ENCODE measurements at places on chromosomes 1 and 21.

GRCh38 chr1:70090875-70091274, 114.5 kb downstream of the LRRC40 start:
- no peak for DNase-seq

GRCh38 chr1:185570962-185571361, 163.2 kb upstream of the HMCN1 start:
- no peak for DNase-seq

DNA sequence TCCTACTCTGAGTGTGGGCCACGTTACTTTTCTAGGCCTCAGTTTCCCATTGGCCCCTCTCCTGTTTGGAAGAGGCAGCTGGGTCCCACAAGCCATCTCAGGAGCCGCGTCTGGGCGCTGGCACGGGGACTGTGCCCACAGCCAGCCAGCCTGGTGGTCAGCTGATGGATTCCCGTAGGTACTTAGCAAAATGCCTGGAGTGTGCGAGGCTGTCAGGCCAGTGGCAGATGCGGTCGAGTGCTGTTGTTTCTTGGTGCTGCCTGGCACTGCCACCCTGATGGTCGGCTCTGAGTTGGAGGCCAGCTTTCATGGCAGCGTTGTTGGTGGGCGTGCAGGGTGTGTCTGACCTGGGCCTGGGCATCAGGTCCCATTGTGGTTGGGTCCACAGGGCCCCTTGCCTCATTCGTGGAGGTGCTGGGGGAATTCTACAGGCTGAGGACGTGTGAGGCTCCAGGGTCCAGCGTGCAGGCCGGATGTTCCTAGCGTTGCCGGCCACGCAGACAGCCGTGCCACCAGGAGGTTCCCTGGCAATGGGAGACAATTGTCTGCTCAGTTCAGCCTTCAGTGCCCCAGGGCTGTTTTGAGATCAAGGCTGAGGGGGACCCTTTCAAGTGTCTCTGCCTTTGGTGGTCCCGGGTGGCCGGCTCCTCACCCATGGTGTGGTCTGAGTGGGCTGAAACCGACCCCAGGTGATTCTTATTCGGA, 20.9 kb downstream of the SKI start:
- DNase-seq: no peak

- DNase-seq: no peak
Measured at GRCh38 chr1:82762829-82763532, 962.2 kb downstream of the ADGRL2 start.

DNA sequence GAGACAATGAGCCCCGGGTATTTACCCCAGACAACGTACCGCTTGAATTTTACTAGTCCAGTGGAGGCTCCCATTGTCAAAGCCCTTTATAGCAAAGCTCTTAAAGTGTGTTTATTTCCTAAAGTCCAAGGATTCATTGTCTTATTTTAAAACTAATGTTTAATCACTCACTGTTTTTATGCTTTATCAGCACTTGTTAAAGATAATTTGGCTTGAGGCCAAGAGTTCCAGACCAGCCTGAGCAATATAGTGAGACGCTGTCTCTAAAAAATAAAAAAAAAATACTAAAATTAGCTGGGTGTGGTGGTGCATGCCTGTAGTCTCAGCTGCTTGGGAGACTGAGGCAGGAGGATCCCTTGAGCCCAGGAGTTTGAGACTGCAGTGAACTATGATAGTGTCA, 202.8 kb downstream of the RYR2 start:
- DNase-seq: no peak

DNA sequence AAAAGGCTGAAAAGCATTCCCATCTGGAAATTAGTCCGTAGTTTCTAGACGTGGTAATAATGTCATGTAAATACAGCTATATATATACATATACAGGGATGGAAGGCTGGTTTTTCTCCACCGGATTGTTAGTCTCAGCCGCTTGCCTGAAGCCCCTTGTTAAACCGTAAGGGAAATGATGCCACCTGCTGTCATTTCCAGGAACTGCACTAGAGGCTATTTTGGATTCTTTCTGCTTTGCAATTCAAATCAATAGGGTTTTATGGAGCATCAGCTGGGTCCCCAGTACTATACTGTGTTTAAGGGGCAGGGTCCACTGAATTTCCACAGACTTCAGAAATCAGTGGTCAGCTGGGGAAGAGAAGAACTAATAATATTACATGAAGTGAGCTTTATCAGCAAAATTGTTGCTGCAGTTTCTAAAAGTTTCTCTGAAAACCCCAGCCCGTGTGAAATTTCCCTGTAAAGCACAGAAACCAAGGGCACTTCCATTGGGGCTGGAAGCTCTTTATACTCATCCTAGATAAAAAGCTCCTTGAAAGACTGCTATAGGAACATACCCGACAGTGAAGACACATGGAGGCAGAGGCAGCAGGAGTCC, 33.8 kb upstream of the MPZL1 start:
- DNase-seq: no peak

GRCh38 chr1:212519131-212519530, 86.4 kb downstream of the NENF start:
- no peak for DNase-seq

GRCh38 chr1:91124989-91125417, 103.2 kb upstream of the ZNF644 start:
- no peak for DNase-seq

GRCh38 chr1:221743416-221744208, 1.7 kb upstream of the DUSP10 start:
- DNase-seq: no peak

DNA sequence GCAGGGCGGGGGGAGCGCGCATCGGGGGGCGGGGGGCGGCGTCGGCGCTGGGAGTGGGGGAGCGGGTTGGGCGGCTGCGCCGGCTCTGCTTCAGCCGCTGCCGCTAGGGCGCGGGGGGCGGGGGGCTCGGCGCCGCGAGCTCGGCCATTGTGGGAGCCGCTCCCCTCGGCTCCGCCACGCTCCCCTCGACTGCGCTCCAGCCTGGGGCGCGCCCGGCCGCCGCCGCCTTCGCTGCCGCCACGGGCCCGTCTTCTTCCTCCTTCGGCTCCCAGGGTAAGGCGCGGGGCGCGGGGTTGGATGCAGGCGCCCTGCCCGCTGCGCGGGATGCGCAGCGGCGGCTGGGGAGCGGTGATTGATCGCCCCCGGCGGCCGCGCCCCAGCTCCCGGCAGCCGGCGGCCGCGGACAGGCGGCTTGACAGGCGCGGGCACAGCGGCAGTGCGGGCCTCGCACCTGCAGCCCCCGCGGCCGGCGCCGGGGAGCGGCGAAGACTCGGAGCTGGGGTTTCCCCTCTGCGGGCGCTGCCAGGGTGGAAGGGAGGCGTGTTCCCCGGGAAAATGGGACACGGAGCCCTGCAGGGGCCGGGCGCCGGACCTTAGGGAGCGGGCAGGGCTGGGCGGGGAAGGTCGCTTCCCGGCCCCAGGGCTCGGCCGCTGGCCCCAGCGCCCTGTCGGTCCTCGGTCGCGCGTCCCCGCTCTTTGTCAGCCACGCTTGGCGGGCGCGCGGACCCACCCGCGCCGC, 55.3 kb downstream of the NDUFS5 start:
- DNase-seq: peak; percentile 18

- no peak for DNase-seq
Measured at GRCh38 chr1:246319083-246319714, 187.9 kb downstream of the SMYD3 start.

DNA sequence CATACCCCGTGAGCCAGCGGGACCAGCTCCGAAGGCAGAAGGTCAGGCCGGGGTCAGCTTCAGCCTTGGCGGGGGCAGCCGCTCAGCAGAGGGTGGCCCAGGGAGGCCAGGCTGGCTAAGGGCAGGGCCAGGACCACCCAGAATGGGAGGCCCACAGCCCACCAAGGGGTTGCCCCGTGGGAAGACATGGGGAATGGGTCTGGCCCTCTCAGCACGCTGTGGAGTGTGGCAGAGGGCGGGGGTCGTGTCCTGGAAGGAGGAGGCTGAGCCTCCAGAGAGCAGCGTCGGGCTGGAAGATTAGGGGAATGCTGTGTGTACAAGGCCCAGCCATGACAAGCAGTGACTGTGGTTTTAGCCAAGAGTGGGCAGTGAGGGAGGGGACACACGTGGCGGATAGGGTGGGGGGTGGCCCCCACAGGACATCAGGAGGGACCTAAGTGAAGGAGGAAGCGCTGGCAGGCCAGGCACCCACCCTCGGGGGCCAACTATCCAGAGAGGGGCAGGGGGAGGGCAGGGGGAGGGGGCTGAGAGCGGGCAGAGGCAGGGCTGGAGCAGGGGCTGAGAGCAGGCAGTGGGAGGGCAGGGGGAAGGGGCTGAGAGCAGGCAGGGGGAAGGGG, 43.9 kb upstream of the POFUT2 start:
- peak; percentile 9 for DNase-seq

- DNase-seq: no peak
Measured at GRCh38 chr1:36372617-36373016, 13.1 kb downstream of the STK40 start.

DNA sequence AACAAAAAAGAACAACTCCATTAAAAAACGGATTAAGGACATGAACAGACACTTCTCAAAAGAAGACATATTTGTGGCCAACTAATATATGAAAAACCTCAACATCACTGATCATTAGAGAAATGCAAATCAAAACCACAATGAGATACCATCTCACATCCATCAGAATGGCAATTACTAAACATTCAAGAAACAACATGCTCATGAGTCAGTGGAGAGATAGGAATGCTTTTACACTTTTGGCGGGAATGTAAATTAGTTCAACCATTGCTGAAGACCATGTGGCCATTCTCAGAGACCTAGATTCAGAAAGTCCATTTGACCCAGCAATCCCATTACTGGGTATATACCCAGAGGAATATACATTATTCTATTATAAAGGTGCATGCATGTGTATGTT, 1442.6 kb upstream of the B3GALT2 start:
- DNase-seq: no peak

DNA sequence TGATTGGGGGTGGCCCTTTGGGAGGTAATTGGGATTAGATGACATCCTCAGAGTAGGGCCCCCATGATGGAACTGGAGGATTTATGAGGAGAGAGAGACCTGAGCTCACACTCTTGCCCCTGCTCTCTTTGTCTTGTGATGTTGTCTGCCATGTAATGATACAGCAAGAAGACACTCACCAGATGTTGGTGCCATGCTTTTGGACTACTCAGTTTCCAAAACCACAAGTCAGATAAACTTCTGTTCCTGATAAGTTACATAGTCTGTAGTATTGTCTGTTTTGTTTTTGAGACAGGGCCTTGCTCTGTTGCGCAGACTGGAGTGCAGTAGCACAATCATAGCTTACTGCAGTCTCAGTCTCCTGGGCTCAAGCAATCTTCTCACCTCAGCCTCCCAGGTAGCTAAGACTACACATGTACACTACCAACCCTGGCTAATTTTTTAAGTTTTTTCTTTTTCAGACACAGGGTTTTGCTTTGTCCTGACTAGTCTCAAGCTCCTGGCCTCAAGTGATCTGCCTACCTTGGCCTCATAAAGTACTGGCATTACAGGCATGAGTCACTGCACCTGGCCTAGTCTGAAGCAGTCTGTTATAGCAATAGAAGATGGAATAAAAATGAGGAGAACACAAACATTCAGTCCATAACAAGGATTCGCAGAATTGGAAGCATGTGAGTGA, 115.0 kb upstream of the GALNT2 start:
- no peak for DNase-seq

GRCh38 chr1:53250325-53250724, 12.0 kb upstream of the MAGOH start:
- DNase-seq: no peak

- no peak for DNase-seq
Measured at GRCh38 chr1:201899683-201900429, 11.2 kb downstream of the SHISA4 start.

GRCh38 chr1:31300193-31300592, 3.4 kb downstream of the ZCCHC17 start:
- DNase-seq: no peak

Measured in left ventricle myocardium inferior (tissue), 1 donor.